Epithelial cell of alveolus of lung (primary cell): ENCODE measurements at places on chromosomes 6 and 20. TPM values are rescaled to one million over a fixed set of nuclear protein-coding genes. Genes with fewer than 3 reads are reported as not detected.

The VSX1 gene
- not detected in 2 replicates for total RNA-seq

The CRIP3 gene
- not detected in 2 replicates for total RNA-seq

The CDSN gene
- 0.13 TPM in 1 of 2 replicates, not detected in the other for total RNA-seq

The POPDC3 gene
- total RNA-seq, result 12.4 and 39.7 TPM in 2 replicates

The SPINT4 gene
- total RNA-seq, result not detected in 2 replicates

The NR2E1 gene
- total RNA-seq, result not detected in 2 replicates

The DNAAF9 gene
- total RNA-seq, result 6.5 and 11.3 TPM in 2 replicates

The THEMIS gene
- total RNA-seq, result 0.13 TPM in 1 of 2 replicates, not detected in the other

The KCNG1 gene
- 12.5 and 208 TPM in 2 replicates for total RNA-seq

The COL12A1 gene
- 110 and 455 TPM in 2 replicates for total RNA-seq
